ENCODE measurements at places on chromosomes 13 and 19.

GRCh38 chr13:75437582-75438318 lies 44.2 kb downstream of the TBC1D4 start:
- DNase-seq, result no peak

DNA sequence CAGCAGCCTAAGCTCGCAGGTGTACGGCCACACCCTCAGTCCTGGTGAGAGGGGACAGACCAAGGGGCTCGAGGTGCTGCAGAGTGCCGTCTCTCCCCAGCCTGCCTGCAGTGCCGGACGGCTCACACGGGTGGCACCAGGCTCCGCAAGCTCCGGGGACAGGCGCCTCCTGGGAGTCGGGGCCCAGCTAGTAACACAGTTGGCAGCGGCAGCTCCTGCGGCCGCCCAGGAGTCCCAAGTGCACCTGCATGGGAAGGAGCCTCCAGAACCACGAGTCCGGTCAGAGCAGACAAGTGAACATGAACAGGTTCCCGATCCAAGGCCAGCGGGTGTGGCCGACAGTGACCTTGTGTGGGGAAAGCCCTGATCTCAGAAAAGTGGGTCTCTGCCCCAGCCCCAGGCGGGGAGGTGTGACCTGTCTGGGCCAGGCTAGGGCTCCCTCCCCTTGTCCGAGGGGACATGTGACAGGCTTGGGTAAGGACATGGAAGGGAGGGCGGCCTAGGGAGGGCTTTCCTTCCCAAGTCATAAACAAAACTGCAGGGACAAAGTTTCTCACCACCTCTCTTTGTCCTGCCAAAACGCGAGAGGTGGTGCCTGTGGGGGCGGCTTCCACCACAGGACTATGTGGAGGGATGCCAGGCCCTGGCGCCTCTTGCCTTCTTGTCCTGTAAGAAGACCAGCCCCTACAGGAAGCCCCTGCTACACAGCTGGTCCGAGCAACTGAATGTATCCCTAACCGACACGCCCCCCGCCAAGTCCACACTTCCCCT lies 46.5 kb downstream of the MLLT1 start:
- no peak for DNase-seq

GRCh38 chr19:15110418-15110815 lies 3.2 kb downstream of the SYDE1 start:
- no peak for DNase-seq

GRCh38 chr19:21482863-21483276 lies 22.5 kb upstream of the ZNF429 start:
- DNase-seq, result no peak

GRCh38 chr13:75222031-75222430 lies 259.9 kb downstream of the TBC1D4 start:
- no peak for DNase-seq

DNA sequence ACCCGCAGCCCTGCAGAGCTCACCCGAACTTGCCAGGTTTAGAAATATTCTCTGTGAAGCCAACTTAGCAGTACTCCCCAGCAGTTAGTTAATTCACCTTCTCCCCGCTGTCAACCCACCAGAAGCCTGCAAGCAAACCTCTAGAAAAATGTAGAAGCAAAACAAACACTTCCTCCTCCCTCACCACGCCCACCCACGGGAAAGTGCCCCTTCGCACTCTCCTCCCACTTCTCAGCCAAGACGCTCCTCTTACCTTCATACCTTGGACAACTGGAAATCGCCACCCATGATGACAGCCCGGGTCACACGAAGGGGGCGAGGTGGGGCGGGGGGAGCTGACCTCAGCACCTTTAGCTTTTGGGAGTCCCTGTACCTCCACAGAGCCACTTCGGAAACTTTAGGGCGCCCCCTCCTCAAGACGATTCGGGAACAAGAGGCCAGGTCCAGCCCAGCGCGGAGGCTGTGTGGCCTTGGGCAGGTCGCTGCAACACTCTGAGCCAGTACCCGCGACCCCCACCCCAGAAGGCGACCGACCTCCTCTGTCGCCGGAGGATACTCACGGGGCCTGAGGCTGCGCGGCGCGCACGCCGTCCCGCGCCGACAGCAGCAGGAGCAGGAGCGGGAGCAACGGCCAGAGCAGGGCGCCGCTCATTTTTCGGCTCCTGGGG lies 485 bp downstream of the CPAMD8 start:
- DNase-seq, result no peak

DNA sequence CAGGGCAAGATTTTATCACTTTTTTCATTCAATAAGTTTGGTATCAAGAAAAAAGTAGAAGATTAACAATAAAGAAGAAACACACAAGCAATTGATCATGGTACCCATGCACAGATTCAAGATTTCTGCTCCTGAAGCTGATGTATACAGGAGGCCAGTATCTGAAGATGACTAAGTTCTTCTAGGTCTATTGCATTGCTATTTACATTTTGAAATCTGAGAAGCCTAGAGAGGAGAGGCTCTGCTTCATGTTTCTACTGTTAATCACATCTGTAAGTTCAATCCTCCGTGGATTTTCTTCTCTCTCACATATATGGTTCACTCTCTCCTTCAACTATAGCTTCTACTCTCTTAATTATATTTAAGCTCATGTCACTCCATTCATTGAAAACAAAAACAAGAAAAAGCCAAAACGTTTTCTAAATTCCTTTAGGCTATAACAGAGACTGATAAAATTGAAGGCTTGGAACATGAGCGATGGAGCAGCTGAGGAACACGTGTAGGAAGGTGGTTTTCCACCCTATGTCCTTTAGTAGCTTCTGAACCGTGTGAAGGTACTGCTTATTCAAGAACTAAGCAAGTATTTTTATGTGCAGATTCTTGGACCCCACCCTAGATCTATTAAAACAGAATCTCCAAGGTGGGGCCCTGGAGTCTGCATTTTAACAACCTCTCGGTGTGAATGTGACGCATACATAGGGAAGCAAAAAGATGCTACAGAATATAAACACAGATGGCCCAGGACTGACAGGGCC lies 198.2 kb downstream of the EFNB2 start:
- DNase-seq, result no peak

GRCh38 chr13:110425444-110425780 lies 118.3 kb downstream of the COL4A2 start:
- no peak for DNase-seq

GRCh38 chr13:23159205-23159759 lies 21.5 kb upstream of the SGCG start:
- no peak for DNase-seq

GRCh38 chr13:106520251-106521054 lies 15.0 kb downstream of the EFNB2 start:
- no peak for DNase-seq

DNA sequence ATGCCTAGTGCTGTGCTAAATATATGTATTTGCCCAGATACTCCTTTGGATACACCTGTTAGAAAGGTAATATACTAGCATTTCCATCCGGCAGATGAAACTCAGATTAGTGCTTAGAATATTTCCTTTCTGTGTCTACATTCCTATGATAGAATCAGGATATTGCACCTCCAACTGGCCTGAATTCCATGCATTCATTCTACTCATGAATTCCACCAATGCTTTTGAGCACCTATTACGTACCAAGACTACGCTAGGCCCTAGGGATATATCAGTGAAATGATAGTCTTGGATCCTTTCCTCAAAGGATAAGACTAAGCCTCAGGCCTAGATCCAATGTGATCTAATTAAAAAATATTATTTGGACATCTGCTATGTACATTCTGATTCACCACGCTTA lies 223.8 kb upstream of the SERP2 start:
- no peak for DNase-seq

GRCh38 chr13:59684105-59684504 lies 479.6 kb downstream of the DIAPH3 start:
- no peak for DNase-seq

- DNase-seq, result no peak
Measured at GRCh38 chr19:2034729-2035589, 16.1 kb downstream of the MKNK2 start.

GRCh38 chr13:106690779-106691178 lies 122.8 kb upstream of the ARGLU1 start:
- DNase-seq, result no peak

- DNase-seq, result no peak
Measured at GRCh38 chr13:59587030-59587429, 576.7 kb downstream of the DIAPH3 start.

All from SK-N-MC (cell line).